Activated CD4-positive, alpha-beta T cell treated with anti-CD3 and anti-CD28 coated beads, Interleukin-2, amount 10 ng/mL, durations not matched to agents 24 days and 14 days (primary cell): ENCODE measurements at places on chromosomes 6 and 20. TPM values are rescaled to one million over a fixed set of nuclear protein-coding genes. Genes with fewer than 3 reads are reported as not detected.

Gene LPA
- total RNA-seq, result not detected in 2 replicates

DNA sequence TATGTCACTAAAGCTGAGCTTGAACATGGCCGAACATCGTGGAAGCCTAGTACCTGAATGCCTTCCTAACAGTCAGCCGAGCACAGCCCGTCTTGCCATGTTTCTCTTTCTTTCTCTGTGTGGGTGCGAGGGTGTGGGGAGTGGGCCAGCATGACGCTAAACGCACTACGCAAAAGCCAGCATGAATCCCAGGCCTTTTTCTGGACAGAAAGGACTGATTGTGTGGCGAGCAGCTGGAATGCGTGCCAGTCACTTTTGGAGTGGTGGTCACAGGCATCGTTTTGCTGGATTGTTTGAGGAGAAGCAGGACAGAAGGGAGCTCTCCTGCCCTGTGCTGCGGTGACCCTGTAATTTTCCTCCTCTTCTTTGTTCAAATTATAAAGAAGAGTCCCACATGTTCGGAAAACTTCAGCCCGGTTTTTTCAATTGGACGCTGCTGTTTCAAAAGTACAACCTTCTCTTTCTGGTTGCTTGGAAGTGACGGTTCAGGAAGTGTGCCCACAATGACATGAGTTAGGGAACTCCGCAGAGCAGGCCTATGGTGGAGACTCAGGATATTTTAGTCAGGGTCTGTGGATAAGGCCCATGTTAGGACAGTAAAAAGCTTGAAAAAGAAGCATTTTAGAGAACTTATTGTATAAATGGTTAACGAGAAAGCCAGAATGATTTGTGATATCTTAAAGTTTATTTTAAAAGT lies 54.3 kb downstream of the PDE7B start:
- DNase-seq, result no peak

GRCh38 chr20:46214824-46215488 lies 93.3 kb downstream of the CDH22 start:
- DNase-seq, result no peak

GRCh38 chr6:22368794-22369193 lies 72.0 kb upstream of the PRL start:
- DNase-seq, result no peak

Gene ASIP
- total RNA-seq, result not detected in 2 replicates

DNA sequence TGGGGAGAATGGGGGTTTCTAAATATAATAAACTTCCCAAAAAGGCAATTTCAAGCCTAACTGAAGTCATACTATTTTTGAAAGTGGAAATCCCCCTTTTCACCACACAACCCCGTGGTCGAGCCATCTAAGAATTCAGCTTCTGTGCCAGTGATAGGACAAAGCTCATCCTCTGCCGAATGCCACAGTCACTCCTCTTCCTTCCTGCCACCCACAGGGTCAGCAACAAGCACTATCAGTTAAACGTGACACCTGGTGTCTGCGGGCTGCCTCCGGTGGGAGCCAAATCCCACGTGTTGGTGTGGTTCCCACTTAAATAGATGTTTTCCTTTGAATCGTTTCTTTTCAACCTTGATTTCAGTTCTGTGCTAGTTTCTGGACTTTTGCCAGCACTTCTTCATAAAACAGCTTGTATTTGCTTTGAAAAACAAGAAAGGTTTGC lies 60.7 kb downstream of the TNFAIP3 start:
- DNase-seq, result peak; percentile 94

DNA sequence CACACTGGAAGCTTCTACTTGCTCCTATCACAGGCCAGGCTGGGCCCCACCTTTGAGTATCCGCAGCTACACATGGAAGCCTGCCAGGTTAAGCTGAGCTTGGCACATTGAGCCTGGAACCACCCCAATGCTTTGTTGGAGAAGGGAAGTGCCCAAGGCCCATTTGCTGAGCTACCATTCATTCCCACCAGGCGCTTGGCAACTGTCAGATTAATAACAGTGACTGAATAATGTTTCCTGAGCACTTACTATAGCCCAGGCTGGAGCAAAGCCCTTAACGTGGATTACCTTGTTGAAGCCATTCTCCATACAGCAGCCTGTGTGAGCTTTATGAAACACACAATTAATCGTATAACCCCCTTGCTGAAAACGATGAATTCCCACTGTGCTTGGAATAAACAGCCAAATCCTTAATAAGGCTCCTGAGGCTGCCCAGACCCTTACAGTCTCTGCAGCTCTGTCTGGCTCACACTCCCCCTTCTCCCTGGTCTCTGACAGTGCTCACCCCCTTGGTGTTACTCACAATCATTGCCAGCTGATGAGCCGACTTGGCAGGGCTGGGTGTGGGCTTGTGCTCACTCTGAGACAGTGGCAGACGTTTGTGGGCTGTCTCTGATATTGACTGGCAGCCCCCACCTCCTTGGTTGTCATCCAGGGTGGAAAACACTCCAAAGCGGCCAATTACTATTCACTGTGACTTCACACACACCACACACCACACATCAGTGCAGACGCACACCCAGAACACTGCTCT lies 357.1 kb downstream of the MAFB start:
- DNase-seq, result no peak

Gene HLA-DQB2
- total RNA-seq, result 0.28 and 0.72 TPM in 2 replicates

- no peak for DNase-seq
These were observed 118.0 kb downstream of the ARMC2 start for GRCh38 chr6:108966251-108966650.

Gene TRIM40
- total RNA-seq, result not detected in 2 replicates

Gene PLCB1
- 1.2 and 1.9 TPM in 2 replicates for total RNA-seq

DNA sequence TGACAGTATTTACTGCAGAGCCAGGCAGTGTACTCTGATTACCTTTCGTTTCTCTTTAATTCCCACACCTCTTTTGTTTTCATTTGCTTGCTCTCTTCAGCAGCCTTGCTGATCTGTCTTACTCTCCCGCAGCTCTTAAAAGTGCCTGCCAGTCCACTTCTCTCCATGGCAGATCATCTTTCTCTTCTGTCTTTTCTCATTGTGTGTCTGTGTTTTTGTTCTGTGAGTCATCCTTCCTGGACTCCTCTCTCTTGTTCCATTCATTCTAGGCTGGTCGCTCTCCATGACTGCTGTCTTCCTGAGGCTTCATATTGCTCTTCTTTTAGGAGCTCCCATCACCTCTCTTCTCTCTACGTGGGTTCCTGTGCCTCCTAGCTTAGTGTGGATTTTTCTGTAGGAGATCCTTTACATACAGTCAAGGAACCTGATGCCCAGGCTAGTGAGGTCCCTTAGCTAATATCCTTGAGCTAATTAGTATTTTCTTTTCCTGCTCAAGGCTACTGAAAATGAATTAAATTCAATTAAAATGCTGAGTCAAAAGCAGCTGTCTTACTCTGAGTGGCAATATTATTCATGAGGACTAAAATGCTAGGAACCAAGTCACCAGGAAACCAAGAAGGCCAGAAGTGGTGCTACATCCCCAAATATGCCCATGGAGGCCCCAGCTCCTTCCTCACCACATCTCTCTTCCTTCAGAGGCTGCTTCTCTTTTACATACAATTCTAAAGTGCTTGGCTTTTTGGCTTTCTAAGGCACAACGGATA lies 86.1 kb downstream of the SLX4IP start:
- no peak for DNase-seq

GRCh38 chr6:45946887-45947286 lies 68.8 kb downstream of the CLIC5 start:
- no peak for DNase-seq

Gene DEFB110
- not detected in 2 replicates for total RNA-seq
